ENCODE measurements at places on chromosomes 6 and 20. TPM values are rescaled to one million over a fixed set of nuclear protein-coding genes. Genes with fewer than 3 reads are reported as not detected.

IL17F gene
- total RNA-seq: not detected

WFDC5 gene
- not detected for total RNA-seq

SGK2 gene
- 0.23 TPM for total RNA-seq

- no peak for DNase-seq
Measured at GRCh38 chr20:24453869-24454268, 15.6 kb upstream of the SYNDIG1 start.

DNA sequence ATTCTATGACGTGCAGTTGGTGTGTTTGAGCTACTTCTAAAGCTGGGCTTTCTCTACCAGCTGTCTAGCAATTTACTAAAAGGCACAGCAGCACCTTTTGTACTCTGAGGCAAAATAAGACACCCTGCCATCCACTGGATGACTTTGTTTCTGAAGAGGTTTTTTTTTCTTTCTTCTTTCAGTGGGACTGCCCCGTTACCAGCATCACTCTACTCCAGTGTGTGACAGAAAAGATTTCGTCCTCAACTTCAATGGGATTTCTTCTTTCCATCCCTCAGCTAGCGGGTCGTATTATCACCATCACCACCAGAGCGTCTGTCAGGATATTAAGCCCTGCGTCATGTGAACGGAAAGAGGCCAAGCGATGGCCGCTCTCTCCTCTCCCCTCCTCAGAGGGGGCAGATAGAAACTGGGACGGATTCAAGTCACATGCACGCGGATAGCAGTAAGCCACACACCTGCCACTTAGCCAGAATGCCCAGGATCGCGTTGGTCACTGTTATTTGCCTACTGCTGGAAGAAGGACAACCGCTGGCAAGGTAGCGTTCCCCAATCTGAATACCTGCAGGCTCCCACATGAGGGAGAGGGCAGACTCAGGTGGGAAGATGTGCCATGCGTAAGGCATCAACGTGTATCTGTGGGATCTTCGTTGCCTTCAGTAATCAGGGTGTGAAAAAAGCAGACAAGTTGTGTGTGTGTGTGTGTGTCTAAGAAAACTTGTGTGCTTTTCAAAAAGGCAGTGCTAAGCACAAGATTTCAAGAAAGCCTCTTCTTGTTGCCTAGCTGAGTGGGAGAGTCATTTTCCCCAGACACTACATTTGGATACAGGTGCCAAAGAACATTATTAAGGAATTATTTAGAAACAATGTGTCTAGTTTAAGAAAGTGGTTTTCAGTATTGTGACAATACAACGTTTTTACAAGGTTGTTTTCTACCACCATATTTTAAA is 5.4 kb downstream of the FOXF2 start:
- no peak for DNase-seq

GRCh38 chr6:16688984-16689636 is 72.2 kb downstream of the ATXN1 start:
- DNase-seq: no peak

- DNase-seq: no peak
Measured at GRCh38 chr6:227812-228338, 64.4 kb upstream of the DUSP22 start.

GRCh38 chr20:59013959-59014608 is 5.1 kb upstream of the TUBB1 start:
- no peak for DNase-seq

- DNase-seq: no peak
Measured at GRCh38 chr6:93940381-93940780, 521.0 kb upstream of the EPHA7 start.

GRCh38 chr20:38812709-38813573 is 7.4 kb downstream of the PPP1R16B start:
- DNase-seq: no peak

All from H1 (cell line).